ENCODE measurements at places on chromosomes 4 and X. TPM values are rescaled to one million over a fixed set of nuclear protein-coding genes. Genes with fewer than 3 reads are reported as not detected.

GRCh38 chr4:40183615-40184411 is 13.0 kb upstream of the RHOH start:
- DNase-seq = no peak

DNA sequence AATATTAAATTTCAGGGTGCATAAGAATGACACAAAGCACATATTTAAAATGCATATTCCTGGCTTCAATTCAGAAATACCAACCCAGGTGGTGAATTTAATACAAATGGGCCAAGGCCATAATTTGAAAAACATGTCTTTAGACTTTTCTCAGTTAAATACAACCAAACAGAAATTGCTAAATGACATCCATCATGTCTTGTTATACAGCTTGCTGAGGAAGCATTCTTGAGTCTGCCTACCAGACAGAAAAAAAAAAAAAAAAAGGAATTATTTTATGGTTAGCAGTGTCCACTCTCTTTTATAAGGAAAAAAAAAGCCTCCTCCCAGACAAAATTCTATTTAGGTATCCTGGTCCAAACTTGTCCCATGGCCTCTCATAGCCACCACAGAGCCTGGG is 119.1 kb downstream of the PAPSS1 start:
- no peak for DNase-seq

DNA sequence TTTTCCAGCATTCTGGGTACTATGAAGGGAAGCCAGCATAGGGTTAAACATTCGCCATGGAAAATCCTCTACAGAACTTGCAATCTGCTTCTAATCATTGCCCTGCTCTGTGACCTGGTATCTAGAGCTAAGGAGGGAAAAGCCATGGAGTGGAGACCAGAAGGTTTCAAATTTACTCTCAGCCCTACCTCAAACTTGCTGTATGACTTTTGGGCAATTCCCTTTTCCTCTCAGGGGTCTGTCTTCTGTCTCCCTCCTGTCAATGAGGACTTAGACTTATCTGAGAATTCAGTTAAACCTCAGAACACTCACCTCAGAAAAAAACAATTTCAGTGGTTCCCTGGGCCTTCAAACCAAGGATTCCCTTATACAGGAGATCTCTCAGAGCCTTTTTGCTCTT is 29.1 kb downstream of the ARHGEF9 start:
- no peak for DNase-seq

DNA sequence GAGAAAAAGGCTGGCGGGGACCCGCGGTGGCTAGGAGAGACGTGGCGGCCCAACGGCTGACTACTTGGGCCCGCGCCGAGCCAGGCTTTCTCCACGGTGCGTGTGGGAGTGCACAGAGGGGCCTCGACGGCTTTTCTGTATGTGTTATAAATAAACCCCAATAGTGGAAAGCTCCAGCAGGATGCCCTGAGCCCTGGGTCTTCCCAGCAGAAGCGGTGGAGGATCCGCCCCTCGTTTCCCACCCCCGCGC is 268 bp upstream of the PRRG1 start:
- no peak for DNase-seq

DNA sequence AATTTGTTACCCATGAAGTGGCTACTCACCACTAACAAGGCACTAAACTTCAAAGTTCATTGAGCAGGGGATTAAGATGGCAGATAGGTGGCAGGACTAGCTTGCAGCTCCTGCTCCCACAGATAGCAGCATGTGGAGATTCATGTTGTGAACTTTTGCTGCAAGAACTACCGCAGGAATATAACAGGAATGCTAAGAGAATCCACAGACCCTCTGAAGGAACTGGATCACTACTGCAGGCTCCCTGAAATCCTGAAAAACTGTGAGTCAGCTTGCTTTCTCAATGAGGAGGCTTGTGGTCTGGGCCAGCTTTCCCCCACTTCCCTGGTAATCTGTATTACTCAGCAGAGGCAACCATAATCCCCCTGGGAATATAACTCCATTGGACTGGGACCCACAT is 118.5 kb upstream of the VCX2 start:
- DNase-seq = no peak

- DNase-seq = no peak
Measured at GRCh38 chr4:9146967-9147366, 23.2 kb upstream of the FAM90A26 start.

DNA sequence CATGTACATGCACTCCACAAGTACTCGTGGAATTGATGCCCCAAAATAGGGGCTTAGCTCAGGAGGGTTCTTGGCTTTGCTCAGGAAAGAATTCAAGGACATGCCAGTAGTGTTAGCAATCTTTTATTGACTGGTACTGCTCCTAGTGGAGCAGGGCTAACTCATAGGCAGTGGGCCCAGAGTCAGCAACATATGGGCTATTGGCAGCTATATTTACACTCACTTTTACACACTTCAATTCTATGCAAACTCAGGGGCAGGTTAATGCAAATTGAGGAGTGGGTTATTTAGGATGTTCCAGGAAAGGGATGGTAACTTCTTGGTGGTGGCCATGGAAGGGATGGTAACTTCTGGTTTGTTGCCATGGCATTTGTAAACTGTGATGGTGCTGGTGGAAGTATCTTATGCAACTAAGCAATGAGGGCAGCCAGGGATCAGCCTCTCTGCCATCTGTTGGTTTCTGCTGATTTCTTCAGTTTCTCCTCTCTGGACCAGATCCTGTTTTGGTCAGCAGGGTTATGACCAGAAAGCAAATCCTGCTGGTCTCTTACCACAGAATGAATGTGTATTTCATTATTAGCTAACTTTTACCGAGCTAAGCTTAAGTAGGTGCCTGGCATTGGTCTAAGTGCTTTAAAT is 69.2 kb upstream of the FAT1 start:
- DNase-seq = no peak

DNA sequence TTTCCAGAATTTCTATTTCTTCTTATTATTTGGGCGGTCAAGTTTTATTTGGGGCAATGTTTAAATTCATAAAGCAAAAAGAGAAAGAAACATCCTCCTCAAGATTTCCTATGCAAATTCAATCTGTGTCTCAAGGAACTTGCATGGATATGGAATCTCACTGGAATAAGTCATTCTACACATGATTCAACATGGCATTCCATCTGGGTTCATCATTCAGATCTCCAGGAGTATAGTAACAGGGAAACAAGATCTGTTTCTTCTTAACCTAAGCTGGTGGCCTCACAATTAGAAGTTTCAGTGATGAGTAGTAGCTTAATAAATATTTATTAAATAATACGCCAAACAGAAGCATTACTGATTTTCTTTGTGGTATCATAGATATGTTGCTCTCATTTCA is 19.8 kb downstream of the KLHL34 start:
- no peak for DNase-seq

The KIT gene
- polyA plus RNA-seq = 84.3 TPM

The RNF113A gene
- polyA plus RNA-seq = 14.1 TPM

The KLKB1 gene
- polyA plus RNA-seq = 1.2 TPM

The BEND4 gene
- 0.03 TPM for polyA plus RNA-seq

Data from right lung (tissue), 10 donors.